ENCODE measurements at places on chromosomes 11 and 22.

GRCh38 chr11:27858866-27859265, 158.6 kb upstream of the BDNF start:
- no peak for DNase-seq

- no peak for DNase-seq
Observed at GRCh38 chr11:33691066-33691864, 9.4 kb downstream of the C11orf91 start.

DNA sequence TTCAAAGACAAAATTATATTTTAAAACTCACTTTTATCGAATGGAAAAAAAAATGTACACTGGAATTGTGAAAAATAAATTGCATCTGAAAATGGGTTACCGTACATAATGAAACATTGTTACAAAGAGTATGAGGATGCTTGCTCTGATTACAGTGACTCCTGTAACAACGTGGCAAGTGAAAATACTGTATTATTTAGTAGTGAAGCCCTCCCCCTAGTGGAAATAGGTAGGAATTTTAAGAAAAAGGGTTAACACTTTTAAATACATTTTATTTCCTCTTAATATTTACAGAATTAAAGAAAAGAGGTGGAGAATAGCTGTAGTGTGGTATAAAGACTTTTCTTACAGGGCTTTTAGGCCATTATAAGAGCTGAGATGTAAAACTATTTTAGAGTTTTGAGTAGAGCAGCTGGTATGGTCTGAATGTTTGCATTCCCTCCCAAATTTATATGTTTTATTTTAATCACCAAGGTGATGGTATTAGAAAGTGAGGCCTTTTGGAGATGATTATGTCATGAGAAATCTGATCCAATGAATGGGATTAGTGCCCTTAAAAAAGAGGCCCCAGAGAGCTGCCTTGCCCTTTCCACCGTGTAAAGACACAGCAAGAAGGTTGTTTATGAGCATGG, 25.2 kb downstream of the FAM76B start:
- peak; percentile 65 for DNase-seq

DNA sequence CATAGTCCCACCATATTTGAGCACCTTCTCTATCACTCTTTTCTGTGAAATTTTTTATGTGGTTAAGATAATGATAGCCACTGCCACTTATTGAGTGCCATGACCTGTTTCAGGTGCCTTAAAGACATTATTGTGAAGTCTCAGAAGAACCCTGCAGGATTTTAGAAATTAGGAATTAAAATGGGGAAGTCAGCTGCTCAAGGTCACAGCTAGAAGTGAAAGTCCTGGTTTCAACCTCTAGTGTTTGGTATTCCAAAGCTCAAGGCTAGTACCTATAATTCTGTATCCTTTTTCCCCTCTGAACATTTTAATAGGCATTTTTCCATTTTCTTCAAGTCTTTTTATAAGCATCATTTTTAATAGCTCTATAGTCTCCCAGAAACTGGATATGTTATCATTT, 9.0 kb upstream of the RRM1 start:
- peak; percentile 24 for DNase-seq

GRCh38 chr22:17336061-17336460, 33.2 kb upstream of the CECR2 start:
- DNase-seq: peak; percentile 84

DNA sequence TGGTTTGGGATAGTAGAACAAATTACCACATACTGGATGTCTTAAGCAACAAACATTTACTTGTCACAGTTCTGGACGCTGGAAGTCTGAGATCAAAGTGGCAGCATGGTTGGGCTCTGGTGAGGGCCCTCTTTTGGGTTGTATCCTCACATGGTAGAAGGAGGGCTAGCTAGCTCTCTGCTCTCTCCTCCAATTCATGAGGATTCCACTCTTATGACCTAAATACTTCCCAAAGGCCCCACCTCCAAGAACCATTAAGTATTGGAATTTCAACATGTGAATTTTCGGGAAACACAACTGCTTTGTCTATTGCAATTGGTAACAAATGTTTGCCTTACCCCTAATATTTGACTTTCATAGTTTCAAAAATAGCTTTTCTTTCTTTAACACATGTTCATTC, 52.6 kb downstream of the MUC15 start:
- DNase-seq: no peak

DNA sequence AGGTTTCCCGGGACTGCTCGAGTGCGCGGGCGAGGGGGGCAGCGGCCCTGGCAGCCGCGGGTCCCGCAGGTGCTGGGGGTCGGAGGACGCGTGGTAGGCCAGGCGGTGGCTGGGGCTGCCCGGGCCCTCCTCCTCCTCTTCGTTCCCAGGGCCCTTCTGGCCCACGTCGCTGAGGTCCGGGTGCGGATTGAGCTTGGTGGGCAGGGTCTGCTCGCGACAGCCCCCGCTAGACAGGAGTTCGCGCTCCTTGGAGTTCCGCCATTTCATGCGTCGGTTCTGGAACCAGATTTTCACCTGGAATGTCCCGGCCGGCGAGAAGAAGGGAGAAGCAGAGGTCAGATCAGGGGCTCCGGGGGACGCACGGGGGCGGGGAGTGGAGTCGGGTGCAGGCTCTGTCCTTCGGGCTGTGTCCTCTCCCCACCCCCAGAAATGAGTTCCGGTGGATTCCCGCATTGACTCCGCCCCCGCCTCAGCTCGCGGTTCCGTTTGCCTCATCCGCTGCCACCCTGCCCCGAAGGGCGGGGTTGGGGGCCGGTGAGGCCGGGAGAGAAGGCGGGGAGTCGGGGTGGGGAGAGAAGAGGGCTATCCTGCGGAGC, 3.9 kb downstream of the DBX1 start:
- DNase-seq: no peak

GRCh38 chr22:23305922-23306374, 125.6 kb downstream of the BCR start:
- DNase-seq: no peak

DNA sequence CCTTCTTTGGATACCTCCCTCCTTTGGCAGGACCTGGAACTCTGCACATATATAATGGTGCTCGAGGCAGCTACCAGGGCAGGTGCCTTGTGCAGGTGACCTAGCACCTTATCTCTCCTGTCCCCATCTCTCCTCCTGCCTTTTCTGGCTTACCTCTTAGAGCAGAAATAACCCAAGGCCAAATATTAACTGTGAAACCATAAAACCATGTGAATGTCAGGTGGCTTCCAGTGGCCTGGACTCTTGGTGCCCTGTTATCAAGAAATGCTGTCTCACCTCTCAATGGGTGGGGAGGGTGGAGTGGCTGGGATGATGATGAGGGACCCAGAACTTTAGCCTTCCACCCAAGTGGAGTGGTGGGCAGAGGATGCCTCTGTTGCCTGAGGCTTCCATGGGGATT, 42.9 kb downstream of the YWHAH start:
- DNase-seq: no peak

DNA sequence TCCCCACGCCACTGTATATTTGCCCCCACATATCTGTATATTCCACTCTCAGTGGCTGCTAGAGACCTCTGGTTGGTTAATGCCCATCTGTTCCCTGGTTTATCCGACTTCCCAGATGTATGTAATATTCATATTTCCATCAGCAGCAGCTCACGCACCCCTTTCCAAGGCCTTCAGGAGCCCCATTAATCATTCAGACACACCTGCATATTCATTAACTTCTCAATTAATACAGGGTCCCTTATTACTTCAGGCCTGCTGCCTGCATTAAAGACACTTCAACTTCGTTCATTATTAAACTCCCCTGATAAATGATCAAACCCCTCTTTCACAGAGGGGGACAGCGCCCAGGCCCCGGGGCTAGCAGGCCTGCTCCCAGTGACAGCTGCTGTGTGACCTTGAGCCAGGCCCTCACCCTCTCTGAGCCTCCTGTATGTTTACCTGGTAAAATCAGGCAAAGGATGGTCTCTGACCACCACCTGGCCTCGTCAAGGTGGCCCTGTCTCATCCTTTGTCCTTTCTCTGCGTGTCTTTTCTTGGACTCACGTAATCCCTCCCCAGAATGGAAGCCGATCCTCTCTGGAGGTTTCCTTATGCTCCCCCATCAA, 34.5 kb downstream of the ELFN2 start:
- DNase-seq: no peak

DNA sequence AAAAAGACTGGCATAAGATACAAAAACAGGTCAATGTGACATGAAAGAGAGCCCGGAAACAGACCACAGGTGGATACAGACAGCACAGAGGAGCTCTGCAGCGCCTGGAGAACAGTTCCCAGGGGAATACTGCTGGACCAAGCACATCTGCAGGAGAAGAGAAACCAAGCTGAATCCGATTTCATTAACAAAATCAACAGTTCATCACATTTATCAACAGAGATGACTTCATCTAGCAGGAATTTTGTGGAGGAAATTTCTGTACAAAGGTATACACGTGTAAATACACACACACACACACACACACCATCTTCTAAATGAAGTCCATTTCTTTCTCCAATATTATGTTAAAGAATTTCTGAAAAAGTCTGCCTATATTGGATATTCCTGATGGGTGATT, 17.1 kb downstream of the YPEL1 start:
- no peak for DNase-seq

DNA sequence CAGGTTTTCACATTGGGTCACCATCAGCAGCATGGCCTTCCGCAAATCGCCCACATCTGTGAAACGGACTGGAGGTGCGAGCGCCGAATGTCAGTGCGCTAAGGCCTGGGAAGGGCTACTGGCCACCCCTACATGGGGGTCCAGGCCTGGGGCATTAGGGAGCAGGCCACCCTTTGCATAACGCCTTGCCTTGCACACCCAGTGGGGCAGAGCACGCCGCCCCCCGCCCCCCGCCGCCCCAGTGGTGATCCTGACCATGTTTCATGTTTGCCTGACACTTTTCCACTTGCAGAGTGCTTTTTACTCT, 2.6 kb downstream of the GRK2 start:
- DNase-seq: no peak

DNA sequence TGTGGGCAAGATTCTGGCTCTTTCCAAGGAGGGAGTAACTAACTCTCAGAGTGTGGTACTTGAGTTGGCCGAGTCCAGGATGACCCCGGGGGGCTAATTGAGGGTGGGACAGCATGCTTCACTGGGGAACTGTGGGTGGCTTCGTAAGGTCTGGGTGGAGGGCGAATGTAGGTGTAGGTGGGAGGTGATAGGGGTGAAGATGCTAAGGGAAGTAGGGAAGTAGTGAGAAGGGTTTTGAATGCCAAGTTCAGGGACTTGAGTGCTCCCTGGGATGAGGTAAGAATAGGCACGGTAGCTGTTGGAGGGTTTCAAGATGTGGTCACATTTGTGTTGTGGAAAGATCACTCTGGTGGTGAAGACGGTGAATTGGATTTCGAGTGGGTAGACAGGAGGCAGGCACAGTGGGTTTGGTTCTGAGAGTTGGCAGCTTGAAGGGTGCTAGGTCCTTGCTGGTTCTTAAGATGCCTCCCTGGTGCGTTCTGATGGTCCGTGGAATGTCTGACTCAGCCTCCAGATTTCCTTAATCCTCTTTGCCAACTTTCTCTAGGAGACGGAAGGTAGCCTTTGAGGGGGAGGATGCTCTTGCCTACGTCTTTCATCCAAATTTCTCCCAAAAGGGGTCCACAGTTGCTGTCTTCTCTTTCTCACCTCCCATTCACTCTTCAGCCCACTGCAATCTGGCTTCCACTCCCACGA, 2.5 kb upstream of the DNAL4 start:
- no peak for DNase-seq

GRCh38 chr22:36257948-36258670, 5.2 kb downstream of the APOL1 start:
- DNase-seq: no peak

DNA sequence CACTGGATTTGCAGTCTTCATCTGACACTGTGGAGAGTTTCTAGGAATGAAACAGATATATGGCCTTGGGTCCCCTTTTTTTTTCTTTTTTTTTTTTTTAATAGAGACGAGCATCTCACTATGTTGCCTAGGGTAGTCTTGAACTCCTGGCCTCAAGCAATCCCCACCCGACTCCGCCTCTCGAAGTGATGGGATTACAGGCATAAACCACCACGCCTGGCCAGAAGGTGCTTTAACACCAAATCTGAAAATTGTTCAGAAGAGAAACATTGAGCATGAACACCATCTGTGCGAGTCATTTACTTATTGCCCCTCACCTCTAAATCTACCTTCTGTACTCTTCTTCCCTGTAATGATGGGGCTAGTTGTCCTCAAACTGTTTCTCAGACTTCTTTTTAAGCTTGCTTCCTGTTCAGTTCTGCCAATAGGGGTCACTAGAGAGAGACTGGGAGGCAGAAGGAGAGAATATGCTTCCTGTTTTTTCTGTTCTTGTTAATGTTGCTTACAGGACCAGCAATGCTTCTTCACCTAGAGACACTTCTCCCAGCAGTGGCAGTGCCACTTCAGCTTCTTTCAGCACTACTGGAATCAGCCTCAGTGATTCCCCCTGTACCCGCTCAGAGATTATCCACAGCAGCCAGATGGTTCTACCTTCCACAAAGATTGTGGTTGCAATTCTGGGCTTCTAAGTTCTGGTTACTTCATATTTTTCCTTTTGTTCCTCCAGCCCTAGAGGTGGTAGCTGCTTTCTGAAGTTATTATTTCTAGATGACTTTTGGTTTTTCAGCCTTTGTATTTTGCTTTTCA, 20.8 kb upstream of the ZBED5 start:
- peak; percentile 86 for DNase-seq

DNA sequence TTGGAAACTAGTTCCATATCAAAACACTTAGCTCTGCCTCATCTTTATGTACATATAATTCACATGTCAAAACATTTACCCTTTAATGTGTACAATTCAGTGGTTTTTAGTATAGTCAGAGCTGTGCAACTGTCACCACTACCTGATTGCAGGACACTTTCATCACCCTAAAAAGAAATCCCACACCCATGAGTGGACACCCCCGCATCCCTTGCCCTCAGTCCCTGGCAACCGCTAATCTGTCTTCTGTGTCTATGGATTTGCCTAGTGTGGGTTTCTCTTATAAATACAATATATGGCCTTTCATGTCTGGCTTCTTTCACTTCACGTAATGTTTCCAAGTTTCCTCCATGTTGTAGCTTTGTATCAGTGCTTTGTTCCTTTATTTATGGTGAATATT, 8.6 kb upstream of the EMID1 start:
- no peak for DNase-seq

- DNase-seq: no peak
Observed at GRCh38 chr11:97982512-97982911, 1038.2 kb upstream of the CNTN5 start.

DNA sequence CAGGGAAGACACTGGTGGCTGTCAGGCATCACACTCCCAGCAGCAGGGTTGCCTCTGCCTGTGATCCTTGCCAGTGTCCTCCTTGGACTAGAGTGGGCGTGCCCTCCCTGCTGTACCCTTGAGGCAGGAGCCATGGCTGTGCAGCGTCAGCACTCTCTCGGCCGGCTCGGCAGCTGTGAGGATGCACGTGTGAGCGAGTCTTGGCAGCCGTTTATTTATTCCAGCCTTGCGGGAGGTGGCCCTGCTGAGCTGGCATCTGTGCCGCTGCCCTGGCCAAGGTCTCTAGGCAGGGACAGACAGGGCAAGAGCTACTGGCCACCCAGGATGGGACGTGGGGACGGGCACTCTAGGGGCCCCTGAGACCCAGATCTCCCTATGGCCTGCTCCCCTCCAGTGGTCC, 33.9 kb downstream of the TSPAN4 start:
- DNase-seq: no peak

GRCh38 chr22:17100621-17101020, 15.8 kb downstream of the IL17RA start:
- no peak for DNase-seq
